Stimulated activated CD4-positive, alpha-beta T cell treated with anti-CD3 and anti-CD28 coated beads, TNF-alpha, amount 100 ng/mL, for 1 hour (primary cell): ENCODE measurements at places on chromosomes 7 and 10.

DNA sequence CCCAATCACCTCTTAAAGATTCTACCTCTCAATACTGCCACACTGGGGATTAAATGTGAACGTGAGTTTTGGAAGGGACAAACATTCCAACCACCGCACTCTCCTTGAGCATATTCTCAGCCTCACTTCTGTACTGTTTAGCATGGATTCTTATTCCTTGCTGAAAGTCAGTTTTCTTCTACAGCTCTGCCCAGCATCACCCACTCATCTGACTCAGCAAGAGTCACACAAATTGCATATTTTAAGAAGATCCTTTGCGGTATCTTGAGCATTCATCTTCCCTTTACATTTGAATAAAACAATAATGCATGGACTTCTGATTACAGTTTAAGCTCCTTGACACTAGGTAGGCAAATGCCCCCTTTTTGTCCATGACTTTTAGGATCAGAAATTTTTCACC, 251.6 kb upstream of the MKLN1 start:
- no peak for DNase-seq

- DNase-seq = no peak
Measured at GRCh38 chr10:1687190-1687589, 50.1 kb downstream of the ADARB2 start.

DNA sequence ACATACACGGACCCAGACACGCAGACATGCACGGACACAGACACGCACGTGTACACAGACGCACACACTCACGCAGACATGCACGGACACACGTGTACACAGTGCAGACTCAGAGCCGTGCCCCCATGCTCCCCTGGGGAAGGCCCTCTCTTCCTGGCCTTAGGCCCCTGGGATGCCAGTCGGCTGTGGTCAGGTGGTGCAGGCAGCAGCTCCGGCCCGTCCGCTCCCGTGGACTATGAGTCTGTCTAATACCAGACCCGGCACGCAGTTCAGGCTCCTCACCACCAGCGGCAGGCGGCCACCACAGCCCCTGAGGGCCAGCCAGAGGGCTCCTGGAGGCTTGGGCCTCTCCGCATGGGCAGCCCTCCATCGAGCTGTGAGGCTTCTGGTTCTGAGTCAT, 52.0 kb upstream of the NKX6-2 start:
- no peak for DNase-seq

GRCh38 chr7:16203065-16203464, 218.3 kb downstream of the CRPPA start:
- no peak for DNase-seq

GRCh38 chr10:109939315-109939961, 16.1 kb upstream of the XPNPEP1 start:
- DNase-seq = no peak
